Activated naive CD4-positive, alpha-beta T cell treated with anti-CD3 and anti-CD28 coated beads, Interleukin-2, amount 10 ng/mL, durations not matched to agents 7 days and 5 days (primary cell): ENCODE measurements at places on chromosomes 7 and 10.

- DNase-seq, result no peak
Measured at GRCh38 chr10:49742683-49743463, 19.2 kb downstream of the OGDHL start.

DNA sequence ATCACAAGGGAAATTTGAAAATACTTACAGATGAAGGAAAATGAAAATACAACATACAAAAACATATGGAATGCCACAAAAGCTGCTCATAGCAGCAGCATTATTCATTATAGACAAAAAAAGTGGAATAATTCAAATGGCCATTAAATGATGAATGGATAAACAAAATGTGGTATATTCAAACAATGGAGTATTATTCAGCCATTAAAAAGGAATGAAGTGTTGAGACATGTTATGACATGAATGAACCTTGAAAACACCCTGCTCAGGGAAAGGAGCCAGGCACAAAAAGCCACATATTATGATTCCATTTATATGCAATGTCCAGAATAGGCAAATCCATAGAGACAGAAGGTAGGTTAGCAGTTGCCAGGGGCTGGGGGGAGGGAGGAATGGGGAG is 62.6 kb upstream of the SFMBT2 start:
- no peak for DNase-seq

DNA sequence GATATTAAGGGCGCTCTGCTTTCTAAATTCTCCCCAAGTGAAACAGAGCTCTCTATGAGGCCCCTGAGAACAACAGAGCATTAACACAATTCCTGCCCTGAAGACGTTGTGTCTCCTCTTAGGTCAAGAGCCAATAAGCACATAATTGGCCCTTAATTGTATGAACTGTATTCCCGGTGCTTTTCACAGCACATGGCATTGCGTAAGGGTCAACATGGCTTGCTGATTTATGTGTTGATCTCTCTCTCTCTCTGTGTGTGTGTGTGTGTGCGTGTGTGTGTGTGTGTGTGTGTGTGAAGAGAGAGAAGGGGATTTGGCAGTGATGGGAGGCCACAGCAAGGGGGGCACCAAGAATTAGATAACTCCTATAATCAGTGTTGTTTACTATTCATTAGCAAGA is 40.5 kb downstream of the LYZL1 start:
- DNase-seq, result no peak

DNA sequence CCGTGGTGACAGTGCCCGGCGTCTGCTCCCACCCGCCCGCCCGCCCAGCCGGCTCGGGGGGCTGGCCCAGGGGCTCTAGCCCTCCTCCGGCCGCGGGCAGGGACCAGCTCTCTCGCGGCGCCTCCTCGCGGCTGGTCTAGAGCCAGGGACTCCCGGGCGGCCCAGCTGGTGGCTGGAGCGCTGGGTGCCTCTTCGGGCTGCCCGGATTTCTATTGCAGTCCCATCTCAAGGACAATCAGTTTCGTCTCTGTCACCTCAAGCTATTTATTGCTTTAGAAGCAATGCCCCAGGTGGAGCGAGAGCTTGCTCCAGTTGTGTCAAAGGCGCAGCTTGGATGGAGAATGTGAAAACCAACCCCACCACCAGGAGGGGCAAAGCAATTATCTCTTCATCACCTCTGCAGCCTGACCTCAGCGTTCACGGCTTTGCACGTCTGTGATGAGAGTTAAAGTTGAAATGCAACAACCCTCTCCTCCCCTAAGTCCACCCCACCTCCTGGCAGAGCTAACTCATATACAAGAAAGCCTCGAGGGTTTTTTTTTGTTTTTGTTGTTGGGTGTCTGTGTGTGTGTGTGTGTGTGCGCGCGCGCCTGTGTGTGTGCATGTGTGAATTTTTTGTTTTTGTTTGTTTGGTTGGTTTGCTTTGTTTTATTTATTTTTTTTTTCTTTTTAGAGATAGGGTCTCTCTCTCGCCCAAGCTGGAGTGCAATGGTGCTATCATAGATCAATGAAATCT is at the start of gene ITGA8:
Gene ITGA8, minus strand, starts transcription at position 24 of the 736 bp plus-strand sequence. CDS start 151 bp downstream, outside the sequence.
- no peak for DNase-seq

DNA sequence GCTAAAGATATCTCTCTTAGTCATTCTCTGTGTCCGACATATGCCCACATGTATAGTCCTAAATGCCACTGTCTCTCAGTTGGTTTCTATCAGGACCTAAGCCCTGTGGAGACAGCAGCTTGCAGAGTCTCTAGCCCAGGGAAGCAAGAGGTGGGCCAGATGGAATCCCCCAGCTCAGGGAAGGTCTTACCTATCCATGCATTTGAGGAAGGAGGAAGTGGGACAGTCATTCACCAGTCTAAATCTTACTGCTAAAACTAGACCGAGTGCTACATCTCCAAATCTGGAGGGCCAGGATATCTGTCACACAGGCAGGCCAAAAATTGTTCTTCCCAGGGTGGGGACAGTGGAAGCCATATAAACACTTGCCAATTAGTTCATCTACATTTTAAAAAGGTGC is 26.4 kb upstream of the HERPUD2 start:
- DNase-seq, result no peak

GRCh38 chr10:119103903-119104653 is at the start of gene DENND10:
Gene DENND10 (plus strand): TSS chr10:119104113. CDS start chr10:119104143, 30 bp downstream.
- DNase-seq, result peak; percentile 77

GRCh38 chr7:155800741-155801267 is 11.5 kb downstream of the SHH start:
- DNase-seq, result no peak

DNA sequence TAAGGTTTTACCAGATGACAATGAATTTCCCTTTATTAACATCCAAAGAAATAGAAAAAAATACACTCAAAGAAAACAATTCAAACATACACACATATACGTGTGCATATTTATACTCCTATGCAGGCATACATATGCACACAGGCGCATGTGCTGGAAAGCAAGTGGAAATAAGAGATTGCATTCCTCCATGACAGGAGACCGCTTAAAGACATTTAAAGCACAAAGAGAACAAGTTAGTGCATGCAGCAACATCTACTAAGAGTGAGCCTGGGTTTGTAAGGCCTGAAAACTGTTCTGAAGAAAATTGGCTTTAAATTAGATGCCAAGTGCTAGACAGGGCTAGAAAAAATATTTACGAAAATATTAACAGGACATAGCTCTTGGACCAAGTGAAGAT is 40.1 kb upstream of the PPP1R17 start:
- no peak for DNase-seq

DNA sequence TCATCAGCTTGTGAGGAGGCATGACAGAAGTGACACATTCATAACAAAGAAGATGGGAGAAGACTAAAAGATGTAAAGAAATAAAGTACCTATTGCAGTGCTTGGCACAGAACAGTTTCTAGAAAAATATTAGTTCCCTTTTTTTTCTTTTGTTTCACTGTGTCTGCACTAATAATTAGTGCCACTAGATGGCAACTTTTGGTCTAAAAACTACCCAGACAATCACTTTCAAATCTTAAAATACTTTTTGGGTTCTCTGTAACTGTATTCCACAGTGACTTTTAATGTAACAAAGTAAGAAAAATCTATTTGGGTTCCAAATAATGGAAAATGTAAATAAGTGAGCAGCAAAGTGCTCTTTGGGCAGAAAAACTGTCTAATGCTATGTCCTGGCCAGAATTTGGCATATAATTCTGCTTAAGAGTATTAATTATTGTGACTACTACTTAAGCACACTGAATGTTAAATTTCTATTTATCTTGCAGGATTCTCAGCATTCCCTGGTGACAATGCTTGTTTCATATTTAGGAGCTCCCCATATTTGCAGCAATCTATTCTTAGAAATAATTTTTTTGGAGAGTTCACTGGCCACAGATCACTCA is 134.8 kb upstream of the KIF5B start:
- DNase-seq, result no peak

DNA sequence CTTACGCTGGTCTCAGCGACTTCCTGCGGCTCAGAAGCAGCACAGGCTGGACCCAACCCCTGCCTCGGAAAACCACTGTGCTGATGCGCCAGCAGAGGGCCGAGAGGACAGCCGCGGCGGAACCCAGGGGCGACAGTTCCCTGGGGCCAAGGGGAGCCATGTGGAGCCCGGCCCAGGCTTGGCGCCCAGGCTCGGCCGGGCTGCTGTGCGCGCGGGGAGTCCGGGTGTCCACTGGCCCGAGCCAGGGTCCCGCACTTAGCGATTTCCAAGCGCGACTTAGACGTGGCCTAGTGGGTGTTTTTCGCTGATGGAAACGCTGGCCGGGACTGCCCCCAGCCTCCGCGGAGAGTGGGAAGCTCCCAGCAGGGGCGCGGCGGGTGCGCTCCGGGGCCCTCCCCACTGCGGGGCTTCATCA is 18.6 kb upstream of the ZNF32 start:
- no peak for DNase-seq

GRCh38 chr7:50480797-50481196 is 30.6 kb upstream of the FIGNL1 start:
- DNase-seq, result no peak

DNA sequence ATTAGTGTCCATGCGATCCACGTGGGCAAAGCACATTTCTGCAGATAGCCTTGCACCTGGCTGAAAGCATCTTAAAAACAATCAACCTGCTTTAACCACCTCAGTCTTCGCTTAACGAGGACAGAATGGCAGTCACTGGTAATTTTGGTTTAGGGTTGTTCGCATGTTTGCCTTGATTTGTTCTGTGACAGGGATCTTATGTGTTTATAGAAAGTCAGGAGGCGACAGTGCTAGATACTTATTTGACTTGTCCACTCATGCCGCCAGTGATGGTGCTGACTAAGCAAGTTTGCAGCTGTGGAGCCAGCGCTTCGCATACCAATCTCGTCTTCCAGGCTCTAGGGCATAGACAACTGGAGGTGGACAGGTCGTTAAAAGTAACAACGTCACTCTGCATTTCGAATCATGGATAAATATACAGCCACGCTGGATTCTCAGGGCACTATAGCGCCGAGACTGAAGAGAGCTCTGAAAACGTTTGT is 1.2 kb upstream of the TMEM243 start:
- no peak for DNase-seq

- no peak for DNase-seq
Measured at GRCh38 chr10:3671386-3671955, 113.5 kb downstream of the KLF6 start.

DNA sequence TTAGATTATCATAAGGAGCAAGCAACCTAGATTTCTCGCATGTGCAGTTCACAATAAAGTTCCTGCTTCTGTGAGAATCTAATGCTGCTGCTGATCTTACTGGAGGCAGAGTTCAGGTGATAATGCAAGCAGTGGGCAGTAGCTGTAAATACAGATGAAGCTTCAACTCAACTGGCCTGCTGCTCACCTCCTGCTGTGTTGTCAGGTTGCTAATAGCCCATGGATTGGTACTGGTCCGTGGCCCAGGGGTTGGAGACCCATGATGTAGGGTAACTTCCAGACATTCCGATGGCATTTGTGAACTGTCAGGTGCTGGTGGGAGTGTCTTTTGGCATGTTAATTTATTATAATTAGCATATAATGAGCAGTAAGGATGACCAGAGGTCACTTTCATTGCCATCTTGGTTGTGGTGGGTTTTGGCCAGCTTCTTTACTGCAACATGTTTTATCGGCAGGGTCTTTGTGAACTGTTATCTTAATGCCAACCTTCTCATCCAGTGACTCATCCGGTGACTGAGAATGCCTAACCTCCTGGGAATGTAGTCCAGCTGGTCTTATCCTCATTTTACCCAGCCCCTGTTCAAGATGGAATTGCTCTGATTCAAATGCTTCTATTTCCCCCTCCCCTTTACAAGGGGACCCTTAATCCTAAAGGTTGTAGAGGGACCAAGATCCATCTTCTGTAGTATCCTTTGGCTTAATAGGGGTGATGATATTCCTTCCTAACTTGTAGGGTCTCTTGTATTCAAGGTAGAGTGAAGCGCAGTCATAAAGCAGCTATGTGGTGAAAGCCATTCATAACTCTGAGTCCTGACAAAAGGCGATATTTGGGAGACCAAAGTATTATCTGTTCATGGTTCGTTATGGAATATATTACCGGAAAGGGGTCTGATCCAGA is 165.8 kb downstream of the CCSER2 start:
- no peak for DNase-seq

DNA sequence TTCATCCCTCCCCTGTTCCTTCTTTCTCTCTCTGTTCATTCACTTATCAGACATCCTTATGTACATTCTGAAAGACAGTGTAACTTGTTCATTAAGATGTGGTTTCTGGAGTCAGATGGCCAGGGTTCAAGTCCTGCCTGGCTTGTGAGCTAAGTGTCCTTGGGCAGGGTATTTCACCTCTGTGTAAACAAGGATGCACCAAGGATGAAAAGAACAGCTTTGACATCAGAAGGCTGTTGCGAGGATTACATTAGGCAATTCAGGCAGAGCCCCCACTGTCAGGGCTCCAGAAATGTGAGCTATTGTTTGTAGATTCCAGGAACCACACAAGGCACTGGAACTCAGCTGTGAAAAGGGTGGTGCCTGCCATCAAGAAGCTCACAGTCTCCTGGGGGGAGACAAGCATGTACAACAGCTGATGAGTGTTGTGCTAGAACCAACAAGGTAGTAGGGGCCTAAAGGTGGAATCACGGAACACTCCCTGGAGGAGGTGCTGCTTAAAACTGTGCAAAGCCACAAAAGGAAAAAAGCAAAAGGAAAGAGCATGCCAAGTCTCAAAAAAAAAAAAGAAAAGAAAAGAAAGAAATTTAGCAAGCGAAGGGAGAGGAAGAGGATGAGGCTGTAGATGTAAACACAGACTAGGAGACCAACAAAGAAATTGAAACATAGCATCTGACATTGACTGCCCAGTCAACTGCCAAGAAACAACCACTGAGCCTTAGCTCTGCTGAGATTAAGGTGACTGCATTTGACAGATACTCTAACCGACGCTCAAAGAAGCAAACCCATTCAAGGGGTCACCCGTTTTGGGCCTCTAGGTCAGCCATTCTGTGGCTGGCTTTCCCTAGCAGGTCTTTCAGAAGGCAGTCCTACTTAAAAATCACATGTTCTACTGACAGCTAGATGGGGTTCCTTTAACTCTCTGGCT is 12.5 kb downstream of the PDLIM1 start:
- no peak for DNase-seq

GRCh38 chr10:110919349-110919931 is at the start of gene SHOC2:
Gene SHOC2 (plus strand): TSS chr10:110919604. CDS start chr10:110964359, 44,755 bp downstream.
- peak; percentile 99 for DNase-seq

DNA sequence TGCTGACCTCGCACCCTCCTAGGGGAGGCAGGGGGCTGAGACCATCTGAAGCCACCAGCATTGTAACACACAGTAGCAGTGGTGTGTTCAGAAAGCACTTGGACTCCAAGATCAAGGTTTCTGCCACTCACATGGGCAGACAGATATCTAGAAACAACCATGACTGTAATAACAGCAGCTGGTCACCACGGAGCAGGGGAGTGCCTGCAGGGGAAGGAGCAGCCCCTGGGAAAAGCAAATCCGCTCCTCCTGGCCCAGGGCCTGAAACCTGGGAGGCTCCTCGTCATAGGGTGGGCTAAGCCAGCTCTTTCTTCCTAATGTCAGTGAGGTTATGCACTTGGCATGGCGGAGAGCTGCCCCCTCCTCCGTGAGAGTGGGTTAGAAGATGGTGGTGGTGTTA is 118.4 kb upstream of the INSYN2A start:
- DNase-seq, result no peak

- DNase-seq, result no peak
Measured at GRCh38 chr10:100907773-100908363, 4.9 kb upstream of the SLF2 start.
